Trophoblast cell (in vitro differentiated cells and primary cell): ENCODE measurements at places on chromosomes 16 and 17.

DNA sequence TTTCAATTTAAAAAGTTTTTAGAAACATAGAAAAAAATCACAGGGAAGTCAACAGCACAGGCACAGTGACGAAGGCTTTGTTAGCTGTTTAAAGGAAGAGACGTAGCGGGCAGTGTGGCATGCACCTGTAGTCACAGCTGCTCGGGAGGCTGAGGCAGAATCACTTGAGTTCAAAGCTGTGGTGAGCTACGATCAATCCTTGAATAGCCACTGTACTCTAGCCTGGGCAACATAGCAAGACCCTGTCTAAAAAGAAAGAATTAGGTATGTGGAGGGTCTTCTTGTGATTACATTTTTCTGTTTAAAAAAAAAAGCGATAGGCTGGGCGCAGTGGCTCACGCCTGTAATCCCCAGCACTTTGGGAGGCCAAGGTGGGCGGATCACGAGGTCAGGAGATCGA is 50.1 kb downstream of the FOXK2 start:
- DNase-seq = no peak

GRCh38 chr17:78019976-78020716 is 61.6 kb downstream of the TNRC6C start:
- DNase-seq = no peak

- no peak for DNase-seq
Observed at GRCh38 chr16:89199241-89200123, 855 bp downstream of the SLC22A31 start.

- DNase-seq = peak; percentile 57
Observed at GRCh38 chr16:14181371-14182050, 110.4 kb downstream of the MRTFB start.

- no peak for DNase-seq
Observed at GRCh38 chr17:40611840-40612474, 35.7 kb downstream of the SMARCE1 start.

DNA sequence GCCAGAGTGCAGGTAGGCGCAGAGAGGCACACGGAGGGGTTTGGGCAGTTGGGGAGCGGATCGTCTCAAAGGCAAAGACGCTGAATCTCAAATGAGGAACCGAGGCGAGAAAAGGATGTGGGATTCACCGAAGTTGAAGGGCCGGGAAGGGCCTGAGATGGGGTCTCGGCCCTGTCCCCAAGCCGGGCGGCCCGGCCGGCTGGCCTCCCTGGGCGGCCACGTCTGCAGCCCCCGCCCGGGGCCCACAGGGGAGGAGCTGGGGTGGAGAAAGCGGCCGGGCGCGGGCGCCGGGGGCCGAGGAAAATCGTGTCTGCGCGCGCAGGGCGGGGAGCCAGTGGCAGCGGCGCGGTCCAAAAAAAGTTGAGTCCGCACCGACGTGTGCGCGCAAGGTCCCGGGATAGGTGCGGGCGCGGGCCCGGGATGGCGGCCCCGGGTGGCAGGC is 458 bp downstream of the SLC12A4 start:
- DNase-seq = peak; percentile 55

DNA sequence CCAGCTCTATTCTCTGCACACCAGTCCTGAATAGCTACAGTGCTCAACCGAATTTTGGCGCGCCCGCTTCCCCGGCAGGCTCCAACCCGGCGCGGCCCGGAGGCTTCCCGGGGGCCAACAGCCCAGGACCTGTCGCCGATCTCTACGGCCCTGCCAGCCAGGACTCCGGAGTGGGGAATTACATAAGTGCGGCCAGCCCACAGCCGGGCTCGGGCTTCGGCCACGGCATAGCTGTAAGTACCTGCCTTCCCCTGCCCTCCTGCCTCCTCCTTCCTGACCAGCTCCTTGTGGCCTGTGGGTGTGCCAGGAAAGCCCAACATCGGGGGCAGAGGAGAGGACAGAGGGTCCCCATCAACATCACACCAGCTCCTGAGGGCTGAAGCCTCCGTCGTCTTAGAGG is 70.2 kb downstream of the CCDC182 start:
- DNase-seq = no peak

DNA sequence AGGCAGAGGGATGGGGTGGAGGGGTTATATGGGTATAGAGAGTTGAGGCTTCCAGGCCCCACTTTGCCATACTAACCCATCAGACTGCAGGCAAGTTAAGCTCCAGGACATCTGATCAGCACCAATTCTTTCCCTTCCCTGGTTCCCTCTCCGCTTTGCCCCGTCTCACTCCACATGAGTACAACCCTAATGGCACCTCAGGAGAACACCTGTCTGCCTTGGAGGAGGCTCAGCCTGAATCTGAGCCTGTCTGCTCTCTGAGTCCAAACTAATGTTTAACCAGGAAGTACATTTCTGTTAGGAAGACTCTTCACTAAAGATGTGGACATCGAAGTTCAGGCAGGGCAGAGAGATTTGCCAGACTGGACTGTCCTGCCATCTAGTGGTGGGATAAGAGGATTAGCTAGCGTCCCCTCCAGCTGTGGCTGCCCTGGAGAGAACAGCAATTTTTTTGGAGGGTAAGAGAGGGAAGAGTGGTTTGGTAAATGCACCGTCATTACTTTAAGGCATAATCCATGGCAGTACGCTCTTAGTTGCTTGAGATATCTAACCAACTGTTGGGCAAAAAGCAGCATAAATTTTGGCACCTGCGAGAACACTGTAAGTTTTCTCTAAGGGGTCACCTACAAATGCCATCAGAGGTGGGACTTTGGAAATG is 29.2 kb upstream of the LRRC75A start:
- DNase-seq = peak; percentile 73

GRCh38 chr16:80367037-80367658 is 173.6 kb upstream of the DYNLRB2 start:
- no peak for DNase-seq

- no peak for DNase-seq
Observed at GRCh38 chr17:3964203-3965117, at the start of gene ATP2A3. Gene ATP2A3 (minus strand): TSS chr17:3964437. CDS start chr17:3964291, 146 bp downstream.
